ENCODE measurements at places on chromosomes 3 and 15. TPM values are rescaled to one million over a fixed set of nuclear protein-coding genes. Genes with fewer than 3 reads are reported as not detected.

TNNC1 gene
- total RNA-seq, result not detected

CLRN1 gene
- not detected for total RNA-seq

TTC21A gene
- total RNA-seq, result 0.90 TPM

CYP8B1 gene
- total RNA-seq, result not detected

GOLGA6L7 gene
- not detected for total RNA-seq

PLSCR5 gene
- not detected for total RNA-seq

HRH1 gene
- 8.6 TPM for total RNA-seq

CHL1 gene
- total RNA-seq, result not detected
